ENCODE measurements at places on chromosomes 6 and 20. TPM values are rescaled to one million over a fixed set of nuclear protein-coding genes. Genes with fewer than 3 reads are reported as not detected.

Gene MCCD1
- not detected for total RNA-seq

Gene HLA-DRB1
- total RNA-seq = 0.76 TPM

Gene PRDM13
- total RNA-seq = not detected

Gene OR12D2
- total RNA-seq = not detected

Gene TRIM38
- 4.7 TPM for total RNA-seq
